Activated naive CD4-positive, alpha-beta T cell (primary cell): ENCODE measurements at places on chromosomes 2 and 18.

GRCh38 chr2:224957540-224958461, 84.5 kb downstream of the DOCK10 start:
- no peak for DNase-seq

- DNase-seq, result no peak
Observed at GRCh38 chr18:5455674-5456073, 88.1 kb downstream of the EPB41L3 start.

GRCh38 chr2:60677356-60677755, 78.7 kb upstream of the PAPOLG start:
- DNase-seq, result no peak

GRCh38 chr2:174699993-174700766, 64.1 kb downstream of the CHRNA1 start:
- no peak for DNase-seq

GRCh38 chr2:20355131-20355530, 4.5 kb upstream of the PUM2 start:
- DNase-seq, result no peak

DNA sequence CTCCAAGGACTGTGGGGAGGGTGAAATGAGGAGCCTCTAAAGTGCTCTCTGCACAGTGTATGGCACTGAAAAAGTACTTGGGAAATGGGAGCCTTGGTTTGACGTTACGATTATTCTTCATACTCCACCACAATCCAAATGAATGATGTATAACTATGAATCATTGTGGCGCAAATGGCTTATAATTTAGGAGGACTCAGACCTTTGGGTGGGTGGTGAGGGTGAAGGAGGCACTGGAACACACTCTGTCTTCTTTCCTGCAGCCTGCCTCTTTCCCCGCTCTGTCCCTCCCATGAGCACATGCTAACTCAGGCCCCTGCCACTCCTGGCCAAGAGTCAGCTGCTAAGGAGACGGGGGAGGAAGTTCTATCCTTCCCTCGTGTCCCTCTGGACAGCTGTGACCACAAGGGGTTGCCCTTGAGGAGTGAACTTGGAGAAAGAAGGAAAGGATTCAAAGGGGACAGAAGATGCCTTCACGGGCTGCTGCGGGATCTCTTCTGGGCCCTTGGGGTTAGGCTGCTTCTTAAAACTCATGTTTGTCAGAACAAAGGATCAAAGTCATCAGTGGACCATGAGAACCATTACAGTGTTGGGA, 36.5 kb downstream of the POLR1A start:
- no peak for DNase-seq

DNA sequence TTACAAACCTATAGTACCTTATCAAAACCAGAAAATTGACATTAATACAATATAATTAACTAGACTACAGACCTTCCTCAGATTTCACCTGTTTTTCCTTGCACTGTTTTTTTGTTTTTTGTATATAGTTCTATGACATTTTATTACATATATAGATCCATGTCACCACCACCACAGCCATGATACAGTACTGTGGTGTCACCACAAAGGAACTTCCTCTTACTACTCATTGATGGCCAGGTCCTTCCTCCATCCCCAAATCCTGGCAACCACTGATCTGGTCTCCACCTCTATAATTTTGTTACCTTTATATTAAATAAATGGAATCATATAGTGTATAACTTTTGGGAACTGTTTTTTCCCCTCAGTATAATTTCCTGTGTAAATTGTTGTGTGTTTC, 19.4 kb upstream of the ATP6V1B1 start:
- no peak for DNase-seq

- no peak for DNase-seq
Observed at GRCh38 chr18:11106894-11107293, 42.5 kb downstream of the PIEZO2 start.

GRCh38 chr2:200748779-200749178, 62.9 kb upstream of the BZW1 start:
- no peak for DNase-seq

DNA sequence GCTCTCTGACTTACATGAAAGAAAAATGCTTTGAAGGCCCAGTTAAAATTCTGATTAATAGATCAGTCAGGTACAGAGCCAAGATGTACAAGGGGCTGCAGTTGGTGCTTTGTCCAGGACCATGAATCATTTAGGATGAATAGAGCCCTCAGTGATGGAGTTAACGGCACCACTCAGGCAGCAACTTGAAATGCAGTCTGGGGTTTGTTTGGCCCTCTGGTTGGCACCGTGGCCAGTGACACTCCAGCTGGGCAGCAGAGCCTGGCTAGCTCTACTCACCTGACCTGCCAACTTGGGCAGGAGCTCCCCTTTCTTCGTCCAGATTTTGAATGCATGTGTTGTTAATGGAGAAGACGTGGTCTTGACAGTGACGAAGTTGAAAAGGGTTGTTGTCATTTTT, 493.0 kb upstream of the ACVR2A start:
- DNase-seq, result no peak

GRCh38 chr2:23157812-23158211, 227.2 kb upstream of the KLHL29 start:
- DNase-seq, result no peak

DNA sequence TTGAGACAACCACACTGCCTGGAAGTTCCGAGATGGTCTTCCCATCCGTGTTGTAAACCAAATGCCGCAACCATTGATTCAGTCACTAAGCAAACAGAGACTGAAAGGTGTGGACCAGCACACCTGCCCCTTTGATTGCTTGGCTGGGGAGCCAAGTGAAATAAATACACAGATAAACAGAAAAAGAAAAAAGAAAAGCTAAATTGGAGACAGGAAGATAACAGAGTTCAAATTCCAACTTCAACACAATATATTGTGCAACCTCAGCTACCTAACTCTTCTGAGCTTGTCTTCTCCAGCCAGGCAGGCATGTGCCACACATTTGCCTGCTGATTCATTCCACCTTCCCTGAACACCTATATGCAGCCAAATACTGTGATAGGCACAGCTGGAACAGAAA, 110.9 kb downstream of the PID1 start:
- no peak for DNase-seq

DNA sequence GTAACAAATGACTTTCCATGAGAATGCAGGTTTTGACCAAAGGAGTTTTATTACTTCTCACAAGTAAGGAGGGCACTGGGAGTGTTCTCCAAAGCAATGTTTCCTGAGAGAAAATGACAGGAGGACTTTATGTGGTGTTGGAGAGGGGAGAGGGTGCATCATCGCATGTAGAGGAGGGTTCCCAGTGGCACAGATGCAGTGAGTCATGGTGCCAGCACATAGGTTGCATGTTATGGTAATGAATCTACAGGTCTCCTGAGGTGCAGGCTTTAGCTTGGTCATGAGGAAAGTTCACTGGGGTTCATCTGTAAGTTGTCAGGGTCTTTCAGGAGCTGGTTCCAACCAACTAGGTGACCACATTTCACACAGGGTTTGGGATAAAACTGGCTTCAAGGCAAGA, 30.4 kb downstream of the NAT8 start:
- DNase-seq, result no peak

GRCh38 chr2:28454016-28454930, 41.6 kb upstream of the PLB1 start:
- no peak for DNase-seq
